ENCODE measurements at places on chromosomes 3 and 15.

GRCh38 chr3:57890874-57891273 lies 117.3 kb upstream of the FLNB start:
- no peak for DNase-seq

GRCh38 chr15:95973566-95974256 lies 356.8 kb upstream of the NR2F2 start:
- DNase-seq: no peak

DNA sequence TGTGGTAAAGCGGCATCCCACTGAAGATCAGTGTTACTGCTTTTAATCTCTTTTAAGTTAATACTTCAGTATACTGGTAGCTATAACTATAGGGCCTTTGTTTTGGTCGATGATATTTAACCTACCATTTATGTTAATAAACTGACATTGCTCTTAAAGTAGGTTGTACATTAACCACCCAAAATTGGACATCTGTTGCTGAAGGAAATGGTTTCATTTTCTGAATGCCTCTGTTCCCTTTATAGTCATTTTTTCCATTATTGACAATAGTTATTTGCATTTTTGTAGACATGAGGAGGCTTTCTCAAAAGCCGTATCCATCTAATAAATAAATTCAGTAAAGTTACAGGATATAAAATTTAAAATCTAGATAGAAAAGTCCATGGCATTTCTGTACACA lies 252.4 kb upstream of the UBE2E1 start:
- DNase-seq: no peak

DNA sequence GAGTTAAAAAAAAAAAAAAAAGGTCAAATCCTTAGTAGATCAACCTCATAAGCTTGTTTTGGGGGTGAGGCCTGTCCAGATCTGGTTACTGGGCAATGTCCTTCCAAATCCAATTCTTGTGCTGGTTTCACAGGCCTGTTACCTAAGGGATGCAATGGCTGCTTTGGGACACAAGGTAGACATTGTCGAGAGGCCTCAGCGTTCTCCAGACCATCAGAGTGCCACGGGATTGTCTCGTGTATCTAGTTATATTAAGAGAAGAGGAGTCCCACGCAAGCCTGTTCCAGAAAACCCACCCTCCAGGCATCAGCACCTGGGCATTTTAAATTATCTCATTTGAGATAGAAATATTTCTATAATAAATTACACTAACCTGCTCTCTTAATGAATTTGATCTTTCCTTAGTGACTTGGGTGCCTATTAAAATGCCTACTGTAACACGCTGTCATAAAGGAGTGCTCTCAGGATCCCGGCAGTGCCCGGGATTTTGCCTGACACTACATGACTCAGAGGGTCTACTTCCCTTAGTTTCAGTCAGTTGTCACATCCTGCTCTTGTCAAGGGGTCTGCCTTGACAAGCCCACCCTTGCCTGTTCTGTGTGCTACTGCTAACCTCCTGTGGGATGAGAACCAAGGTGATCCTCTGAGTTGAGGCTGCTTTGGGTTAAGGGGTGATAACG lies 116.0 kb downstream of the LIPC start:
- no peak for DNase-seq

DNA sequence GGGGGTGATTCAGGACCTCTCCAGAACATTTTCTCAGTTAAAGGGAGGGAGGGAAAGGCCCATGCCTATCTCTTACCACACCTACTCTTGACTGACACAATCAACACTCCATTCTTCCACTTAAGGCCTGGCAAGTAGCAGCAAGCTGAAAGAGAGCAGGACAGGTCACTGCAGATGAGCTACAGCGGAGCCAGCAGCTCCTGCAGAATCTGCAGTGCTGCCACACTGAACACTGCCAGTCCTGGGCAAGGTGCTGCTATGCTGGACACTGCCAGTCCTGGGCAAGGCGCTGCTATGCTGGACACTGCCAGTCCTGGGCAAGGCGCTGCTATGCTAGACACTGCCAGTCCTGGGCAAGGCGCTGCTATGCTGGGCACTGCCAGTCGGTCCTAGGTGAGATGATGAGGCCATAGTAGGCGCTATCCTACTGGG lies 143.7 kb downstream of the MYLK start:
- DNase-seq: no peak

GRCh38 chr3:14429640-14430039 lies 27.2 kb downstream of the SLC6A6 start:
- DNase-seq: no peak
